Activated naive CD4-positive, alpha-beta T cell (primary cell): ENCODE measurements at places on chromosomes 7 and 10.

- DNase-seq: no peak
These were observed 102.0 kb upstream of the FAM20C start for GRCh38 chr7:90111-91063.

- DNase-seq: no peak
These were observed 29.1 kb downstream of the MKX start for GRCh38 chr10:27716521-27716920.

GRCh38 chr10:1272079-1272776 is 216.0 kb downstream of the WDR37 start:
- no peak for DNase-seq

- no peak for DNase-seq
These were observed 24.0 kb upstream of the NPS start for GRCh38 chr10:127524908-127525665.

DNA sequence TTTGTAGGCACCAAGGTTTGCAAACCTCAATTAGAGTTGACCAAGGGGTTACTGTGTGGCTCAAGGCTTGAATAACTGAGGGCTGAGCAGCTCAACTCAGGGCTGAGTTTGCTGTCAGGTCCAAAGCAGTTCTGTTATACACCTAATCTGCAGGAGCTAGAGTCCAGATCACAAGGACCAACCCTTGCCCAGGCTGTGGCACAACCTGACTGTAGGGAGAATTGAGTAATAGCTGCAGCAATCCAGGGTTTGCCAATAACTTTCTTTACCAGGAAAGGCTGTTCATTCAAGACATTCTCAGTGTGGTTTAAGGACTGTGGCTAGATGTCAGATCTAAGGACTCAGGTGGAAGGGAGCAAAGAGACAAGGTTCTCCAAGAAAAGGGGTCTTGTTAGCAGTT is 115.6 kb upstream of the IMMP2L start:
- DNase-seq: no peak

GRCh38 chr7:112940314-112940732 is 146.3 kb downstream of the GPR85 start:
- no peak for DNase-seq

DNA sequence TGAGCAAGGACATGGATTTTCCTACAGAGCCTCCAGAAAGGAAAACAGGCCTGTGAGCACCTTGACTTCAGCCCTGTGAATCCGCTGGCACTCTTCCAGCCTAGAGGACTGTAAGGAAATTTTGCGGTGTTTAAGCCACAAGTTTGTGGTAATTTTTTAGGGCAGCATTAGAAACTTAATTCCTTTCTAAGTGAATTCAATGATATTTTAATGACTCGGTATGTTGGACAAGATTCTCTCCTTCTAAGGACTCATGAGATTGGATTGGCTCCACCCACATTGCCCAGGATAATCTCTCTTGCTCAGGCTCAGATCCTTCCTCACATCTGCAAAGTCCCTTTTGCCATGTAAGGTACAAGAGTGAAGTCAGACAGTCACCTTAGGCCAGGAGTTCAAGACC is 4.5 kb downstream of the LYZL2 start:
- DNase-seq: no peak

DNA sequence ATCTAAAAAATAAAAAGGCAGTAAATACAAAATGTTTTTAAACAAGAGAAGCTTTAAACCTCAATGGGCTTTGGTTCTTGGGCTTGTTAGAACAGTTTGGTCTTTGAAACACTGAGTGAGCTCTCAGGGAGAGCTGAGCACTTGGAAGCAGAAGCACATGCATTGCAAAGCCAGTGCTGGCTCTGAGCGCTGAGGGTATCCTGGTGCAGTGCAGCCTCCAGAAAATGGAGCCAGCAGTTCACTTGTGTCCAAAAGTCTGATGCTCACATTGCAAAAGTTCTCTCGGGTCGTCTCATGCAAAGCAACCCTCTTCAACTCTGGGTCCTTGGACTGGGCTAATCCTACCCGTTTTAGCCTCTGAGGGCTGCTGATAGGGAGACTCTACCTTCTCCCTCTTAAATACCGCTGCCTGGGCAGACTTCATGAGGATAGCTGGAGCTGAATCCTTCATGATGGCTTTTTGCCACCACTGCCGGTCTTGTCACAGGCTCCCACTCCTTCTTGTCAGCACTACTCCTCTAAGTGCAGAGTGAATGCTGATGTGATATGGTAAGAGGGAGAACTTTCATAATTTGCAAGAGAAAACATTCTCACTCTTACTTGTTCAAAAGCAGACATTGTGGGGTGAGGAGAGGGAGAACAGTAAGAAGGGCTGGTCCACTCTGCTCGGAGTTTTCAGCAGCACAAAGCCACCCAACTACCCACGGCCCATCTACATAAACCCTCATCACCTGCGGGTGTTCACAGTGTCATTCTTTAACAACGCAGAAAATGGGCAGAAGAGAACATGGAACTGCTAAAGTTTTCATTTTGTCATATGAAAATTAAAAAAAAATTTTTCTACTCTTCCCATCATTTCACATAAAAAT is 42.2 kb upstream of the BMPER start:
- no peak for DNase-seq

- DNase-seq: no peak
These were observed 7.5 kb downstream of the FGFR2 start for GRCh38 chr10:121590772-121591171.

DNA sequence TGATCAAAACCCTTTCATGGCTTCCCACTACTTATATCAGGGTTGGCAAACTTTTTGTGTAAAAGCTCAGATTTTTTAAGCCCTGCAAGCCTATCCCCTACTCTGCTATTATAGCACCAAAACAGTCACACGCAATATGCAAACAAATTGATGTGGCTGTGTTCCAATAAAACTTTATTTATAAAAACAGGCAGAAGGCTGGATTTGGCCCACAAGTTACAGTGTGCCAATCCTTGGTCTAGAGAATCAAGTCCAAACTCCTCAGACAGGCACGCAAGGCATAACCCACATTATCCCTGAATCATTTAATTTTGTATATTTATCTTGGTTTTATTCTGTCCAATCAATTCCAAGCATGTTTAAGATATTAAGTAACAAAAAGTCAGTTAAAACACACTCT is 71.9 kb downstream of the SGMS1 start:
- no peak for DNase-seq

DNA sequence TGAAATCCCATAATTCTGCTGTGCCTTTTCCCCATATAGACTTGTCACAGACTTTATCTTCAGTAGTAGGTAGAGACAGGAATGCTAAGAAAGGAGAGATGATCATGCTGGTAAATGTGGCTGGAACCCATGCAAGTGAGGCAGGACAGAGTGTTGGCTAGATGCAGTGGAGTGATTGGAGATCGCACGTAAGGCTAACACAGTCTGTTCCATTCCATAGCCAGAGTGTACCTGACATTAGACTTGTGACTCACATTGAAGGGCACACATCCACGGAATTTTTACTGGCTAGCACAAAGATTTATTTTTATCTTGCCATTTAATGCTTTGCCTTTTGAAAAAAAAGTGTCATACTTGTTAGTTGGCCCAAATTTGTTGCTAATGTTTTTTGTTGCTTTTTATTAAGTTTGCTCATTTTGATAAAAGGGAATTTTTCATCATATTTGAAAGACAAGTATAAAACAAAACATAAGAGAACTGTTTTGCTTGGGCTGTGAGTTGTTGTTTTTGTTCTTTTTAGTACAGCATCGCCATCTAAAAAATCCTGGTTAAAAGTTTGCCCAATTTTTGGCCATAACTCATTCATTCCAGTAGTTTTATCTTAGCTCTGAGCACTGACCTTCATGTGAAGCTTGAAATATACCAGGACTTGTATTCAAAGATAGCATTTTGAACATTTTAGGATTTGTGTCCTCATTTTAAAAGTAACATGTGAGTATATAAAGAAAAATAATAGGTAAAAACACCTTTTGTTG is 81.0 kb downstream of the CPED1 start:
- DNase-seq: no peak

GRCh38 chr10:122446668-122447423 is 7.6 kb upstream of the ARMS2 start:
- no peak for DNase-seq

DNA sequence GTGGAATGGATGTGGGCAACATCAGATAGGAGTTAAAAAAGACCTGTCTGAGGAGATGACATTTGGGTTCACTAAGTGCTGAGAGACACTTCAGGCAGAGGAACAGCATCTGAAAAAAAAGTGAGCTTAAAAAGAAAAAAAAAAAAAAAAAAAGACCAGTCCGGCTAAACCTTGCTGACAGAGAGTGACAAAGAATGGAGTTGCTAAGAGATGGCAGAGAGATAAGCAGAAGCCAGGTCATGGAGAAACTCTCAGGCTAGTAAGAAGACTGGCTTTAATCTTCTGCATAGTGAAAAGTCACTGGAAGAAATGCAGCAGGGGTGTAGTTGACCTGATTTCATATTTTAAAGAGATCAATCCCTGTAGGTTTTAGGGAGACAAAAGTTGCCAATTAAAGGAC is 711.1 kb upstream of the SEMA3D start:
- DNase-seq: no peak

- no peak for DNase-seq
These were observed 10.7 kb downstream of the APBB1IP start for GRCh38 chr10:26448706-26449435.

GRCh38 chr7:17732083-17732482 is 208.2 kb downstream of the SNX13 start:
- DNase-seq: no peak

DNA sequence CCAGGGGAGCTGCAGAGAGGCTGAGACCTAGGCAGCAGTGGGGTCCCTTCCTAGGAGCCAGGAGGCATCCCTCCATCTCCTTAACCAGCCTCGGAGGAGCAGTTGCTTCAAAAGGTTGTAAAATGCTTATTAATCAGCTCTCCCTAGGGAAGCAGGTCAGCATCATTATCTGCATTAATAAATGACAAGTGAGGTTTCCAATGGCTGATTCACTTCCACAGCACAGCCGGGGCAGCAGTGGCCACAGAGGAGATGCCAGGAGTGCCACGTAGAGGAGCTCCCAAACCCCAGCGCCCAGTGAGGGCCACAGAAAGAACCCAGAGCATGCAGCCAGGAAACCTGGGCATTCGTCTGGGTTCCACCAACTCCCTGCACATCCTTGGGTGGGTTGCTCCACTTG is 8.2 kb upstream of the NPFFR1 start:
- DNase-seq: no peak

- DNase-seq: no peak
These were observed 1.2 kb downstream of the PRSS1 start for GRCh38 chr7:142750321-142750938.

DNA sequence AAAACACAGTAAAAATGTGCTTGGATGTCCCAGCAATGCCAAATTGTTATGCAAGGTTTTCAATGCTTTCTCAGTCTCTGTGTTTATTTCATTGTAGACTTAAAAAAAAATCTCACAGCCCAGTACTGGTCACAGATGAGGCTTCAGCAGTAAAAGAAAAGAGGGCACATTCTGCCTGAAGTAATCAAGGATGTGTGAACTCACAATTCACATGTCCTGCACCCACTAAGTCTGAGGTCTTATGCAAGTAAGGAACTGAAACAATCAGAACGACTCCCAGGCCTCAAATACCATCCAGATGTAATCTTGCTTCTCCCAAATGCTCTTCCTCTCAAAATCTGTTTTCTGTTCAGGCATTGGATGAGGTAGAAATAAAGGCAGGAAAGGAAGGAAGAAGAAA is 33.7 kb downstream of the ADRB1 start:
- DNase-seq: no peak

DNA sequence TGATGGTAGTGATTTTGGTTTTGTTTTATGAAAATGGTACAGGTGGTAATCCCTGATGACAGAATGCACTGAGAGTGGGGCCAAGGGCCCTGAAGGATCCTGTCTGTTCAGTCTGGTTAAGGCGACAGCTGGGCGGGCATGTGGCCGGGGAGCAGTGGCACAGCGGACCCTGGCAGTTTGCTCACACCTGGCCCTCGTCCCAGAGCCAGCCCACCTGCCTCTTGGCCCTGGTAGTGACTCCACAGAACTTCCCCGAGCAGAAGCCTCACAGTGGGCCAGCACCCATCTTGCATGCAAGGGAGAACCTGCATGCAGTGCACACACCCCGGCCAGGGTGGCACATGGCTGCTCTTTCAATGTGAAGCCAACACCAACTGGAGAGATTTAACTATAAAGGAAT is 82.8 kb downstream of the ALOX5 start:
- no peak for DNase-seq

DNA sequence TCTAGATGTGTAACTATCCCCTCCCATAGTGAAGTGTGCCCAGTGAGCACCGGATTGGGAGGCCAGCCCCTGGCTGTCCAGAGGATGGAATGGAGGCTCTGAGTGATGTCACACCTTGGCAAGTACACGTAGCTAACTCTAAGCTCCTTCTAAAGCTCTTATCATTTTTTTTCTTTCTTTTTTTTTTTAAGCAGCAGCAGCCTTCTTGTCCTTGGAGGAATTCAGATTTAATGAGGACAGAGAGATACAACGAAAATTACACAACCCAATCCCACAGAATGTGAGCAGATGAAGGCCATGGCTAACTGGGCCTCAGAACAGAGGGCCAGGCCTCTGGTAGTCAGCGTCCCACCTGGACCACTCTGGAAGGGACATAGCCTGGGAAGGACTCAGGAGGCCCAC is 11.3 kb downstream of the TNS3 start:
- DNase-seq: no peak

DNA sequence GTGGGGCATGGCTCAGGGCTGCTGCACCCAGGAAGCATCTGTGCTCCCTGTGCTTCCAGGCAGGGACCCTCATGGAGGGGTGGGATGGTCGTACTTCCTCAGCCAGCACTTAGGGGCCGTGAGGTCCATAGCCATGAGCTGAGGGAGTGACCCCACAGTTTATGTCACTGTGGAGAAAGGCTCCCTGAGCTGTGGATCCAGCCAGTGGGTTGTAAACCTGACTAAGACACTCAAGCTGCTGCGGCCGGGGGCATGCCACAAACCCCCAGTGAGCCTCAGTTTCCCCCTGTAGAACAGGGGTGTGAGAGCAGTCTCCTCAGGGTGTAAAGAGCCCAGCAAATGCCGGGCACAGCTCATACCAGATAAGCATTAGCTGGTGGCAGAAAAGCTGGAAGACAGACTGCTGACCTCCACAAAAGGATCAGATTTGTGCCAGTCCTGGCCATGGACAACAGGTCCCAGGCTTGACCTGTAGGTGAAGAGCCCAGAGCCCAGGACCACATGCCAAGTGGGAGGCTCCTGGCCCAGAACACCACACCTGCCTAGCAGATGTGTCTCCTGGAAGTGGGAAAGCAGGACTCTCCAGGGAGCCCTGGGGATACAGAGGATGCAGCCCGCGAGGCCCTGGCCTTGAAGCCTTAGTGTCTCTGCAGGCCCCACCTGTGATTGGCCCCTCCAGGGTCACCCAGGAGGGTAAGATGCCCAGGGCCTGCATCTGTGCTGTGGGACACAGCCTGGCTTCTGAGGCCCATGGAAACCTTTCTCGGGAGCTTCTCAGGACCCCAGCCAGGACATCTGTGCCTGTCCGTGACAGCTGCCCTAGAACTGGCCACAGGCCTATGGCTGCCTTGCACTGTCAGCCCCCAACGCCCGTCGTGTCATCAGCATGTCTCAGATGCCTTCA is 78.1 kb upstream of the RET start:
- no peak for DNase-seq

GRCh38 chr10:124677749-124678556 is 66.2 kb downstream of the FAM53B start:
- no peak for DNase-seq

GRCh38 chr10:112126172-112126571 is 57.4 kb downstream of the GPAM start:
- DNase-seq: no peak
